Type B pancreatic cell (in vitro differentiated cells): ENCODE measurements at places on chromosomes 6 and 20.

- no peak for DNase-seq
These were observed 18.7 kb upstream of the GATA5 start for GRCh38 chr20:62494537-62494936.

GRCh38 chr6:111536910-111537527 lies 54.0 kb upstream of the REV3L start:
- DNase-seq, result no peak

DNA sequence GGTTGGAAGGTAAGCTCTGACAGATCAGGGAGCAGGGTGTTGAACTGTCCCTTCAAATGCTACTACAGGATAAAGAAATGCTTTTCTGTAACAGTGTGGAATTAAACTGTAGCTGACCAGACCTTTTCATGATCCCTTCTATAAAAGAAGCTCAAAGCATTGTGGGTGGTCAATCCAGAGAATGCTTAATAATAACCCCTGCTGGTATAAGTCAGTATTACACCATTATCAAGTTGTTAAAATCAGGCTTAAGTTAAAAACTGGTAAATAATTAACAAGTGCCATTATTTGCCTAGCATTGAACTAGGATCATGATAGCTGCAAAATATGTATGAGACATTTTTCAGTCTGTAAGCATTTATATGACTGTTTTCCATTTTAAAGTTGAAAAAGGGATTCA lies 468.9 kb downstream of the PKHD1 start:
- DNase-seq, result no peak

DNA sequence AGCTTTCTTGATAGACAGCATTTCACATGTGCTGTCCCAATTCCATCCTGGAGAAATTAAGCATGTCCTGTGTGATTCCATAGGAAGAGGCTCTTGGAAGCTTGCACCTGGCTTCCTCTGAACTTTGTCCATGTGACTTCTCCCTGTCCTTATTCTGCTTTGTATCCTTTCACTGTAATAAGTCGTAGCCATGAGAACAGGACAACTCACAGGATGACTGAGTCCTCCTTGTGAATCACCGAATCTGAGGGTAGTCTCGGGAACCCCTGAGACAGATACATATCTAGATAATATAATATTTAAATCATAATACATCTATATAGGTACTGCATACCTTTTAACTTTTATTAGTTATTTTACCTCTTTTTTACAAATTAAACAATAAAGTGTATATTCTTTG lies 156.7 kb upstream of the THEMIS start:
- no peak for DNase-seq

DNA sequence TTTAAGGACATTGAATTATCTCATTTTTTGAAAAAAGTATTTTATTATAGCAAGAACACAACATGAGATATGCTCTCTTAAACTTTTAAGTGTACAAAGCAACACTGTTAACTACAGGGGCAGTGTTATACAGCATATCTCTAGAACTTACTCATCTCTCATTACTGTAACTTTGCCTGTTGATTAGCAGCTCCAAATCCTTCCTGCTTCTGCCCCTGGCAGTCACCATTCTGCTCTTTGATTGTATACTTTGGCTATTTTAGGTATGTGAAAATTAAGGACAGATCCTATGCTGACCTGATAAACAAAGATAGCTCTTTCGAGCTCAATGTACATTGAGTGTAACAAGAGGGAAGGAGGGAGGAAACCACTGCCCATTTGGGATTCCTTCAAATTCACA lies 1349.8 kb upstream of the GJE1 start:
- DNase-seq, result no peak

DNA sequence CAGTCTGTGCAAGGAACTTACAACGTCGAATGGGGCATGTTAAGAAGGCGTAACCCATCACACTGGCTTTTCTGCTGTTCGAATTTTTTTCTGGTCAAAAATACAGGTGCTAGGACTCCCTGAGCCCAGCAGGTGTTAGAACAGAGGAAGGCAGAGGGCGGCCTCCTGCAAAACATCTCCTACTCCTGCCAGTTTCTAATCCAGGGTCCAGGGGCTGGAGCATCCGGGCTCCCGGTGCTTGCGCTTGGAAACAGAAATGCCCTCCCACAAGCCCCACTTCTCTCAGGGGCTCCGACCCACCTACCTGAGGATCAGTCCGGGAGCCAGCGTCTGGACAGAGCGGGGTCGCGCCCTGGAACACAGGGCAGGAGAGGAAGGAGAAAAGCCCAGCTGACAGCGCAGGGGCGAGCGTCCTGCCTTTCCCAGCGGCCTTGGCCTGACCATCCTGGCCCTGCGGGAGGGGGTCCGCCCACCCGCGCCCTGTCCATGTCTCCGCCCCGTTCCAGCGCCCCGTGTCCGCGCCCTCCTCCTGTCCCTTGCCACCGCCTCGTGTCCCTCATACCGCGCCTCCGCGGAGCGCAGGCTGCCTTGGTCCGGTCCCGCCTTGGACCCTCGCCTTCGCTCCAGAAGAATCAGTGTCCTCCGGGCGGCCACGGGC lies 14.8 kb upstream of the LPA start:
- no peak for DNase-seq

DNA sequence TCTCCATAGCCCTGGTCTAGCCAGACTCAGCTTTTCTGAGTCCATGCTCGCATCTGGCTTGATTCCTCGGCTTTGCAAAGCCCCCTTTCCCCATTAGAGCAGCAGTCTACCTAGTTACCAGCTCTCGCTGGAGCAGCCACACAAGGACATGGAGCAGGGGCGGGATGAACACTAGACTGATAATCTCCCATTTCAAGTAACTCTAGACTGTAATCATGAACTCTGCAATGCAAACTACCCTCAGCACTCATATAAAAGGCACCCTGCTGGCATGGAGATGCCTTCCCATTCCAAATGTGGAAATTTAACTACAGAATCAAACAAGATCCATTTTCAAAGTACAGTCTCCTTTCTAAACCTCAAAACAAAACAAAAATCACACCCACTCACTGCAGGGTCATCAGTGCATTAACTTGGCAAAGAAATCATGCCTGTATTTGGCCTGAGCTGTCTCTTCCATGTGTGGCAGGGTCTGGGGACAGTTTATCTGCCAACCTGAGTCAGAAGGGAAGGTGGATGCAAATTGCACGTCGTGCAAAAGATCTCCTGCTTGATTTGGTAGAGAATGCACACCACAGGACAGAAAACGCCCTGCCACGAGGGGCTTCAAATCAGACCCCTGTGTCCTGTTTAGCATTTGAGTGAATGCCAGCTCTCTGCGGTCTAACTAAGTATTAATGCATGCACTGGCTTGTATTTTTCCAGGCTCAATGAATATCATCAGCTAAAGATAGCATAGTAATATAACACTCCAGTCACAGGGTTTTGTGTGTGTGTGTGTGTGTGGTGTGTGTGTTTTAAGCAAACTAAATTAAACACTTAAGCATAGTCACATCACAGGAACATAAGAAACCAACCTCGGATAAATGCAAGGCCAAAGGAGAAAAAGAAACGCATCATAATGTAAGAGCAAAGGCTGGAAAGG lies 85.3 kb downstream of the MYLK4 start:
- DNase-seq, result no peak

DNA sequence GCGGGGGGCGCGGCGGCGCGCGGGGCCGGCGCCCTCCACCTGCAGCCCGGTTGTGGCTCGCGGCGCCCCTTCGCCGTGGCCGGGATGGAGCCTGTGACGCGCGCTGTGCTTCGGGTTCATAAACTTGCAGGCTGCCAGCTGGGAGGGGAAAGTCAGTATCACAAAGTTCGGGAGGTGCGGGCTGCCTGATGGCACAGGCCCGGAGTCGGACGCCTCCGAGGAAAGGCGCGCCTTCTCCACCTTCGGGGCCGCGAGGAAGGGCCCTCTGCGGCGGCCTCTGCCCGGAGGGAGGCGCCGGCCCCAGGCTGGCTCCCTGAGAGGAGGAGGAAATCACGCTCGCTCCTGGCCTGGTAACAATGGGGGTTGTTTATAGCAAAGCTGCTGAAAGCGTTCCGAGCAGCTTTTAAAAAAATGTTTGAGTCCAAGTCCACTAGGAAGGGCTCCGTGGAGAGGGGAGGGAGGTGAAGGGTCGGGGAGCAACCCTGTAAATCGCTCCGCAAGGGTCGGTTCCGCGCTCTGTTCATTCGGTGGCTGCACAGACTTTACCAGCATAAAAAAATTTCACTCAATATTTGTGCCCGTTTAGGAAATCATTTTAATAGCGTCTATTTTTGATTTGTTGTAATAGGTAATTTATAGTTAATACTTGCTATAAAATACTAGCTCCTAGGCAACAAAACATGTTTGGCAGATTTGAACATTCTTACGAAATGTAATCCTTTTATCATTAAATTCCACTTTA lies 1.0 kb downstream of the AFDN start:
- peak; percentile 74 for DNase-seq
